Uterus (tissue), 4 donors: ENCODE measurements at places on chromosomes 7 and 10. TPM values are rescaled to one million over a fixed set of nuclear protein-coding genes. Genes with fewer than 3 reads are reported as not detected.

- DNase-seq: peak; percentile 84
- no peaks in the 10 kb centered on the region for H3K36me3 ChIP-seq
- peaks cover 5% of the 10 kb centered on the region for H3K4me1 ChIP-seq
- no peak overlapping the region for H3K4me3 ChIP-seq
- no peak overlapping the region for H3K27ac ChIP-seq
- H3K27me3 ChIP-seq: no peaks in the 10 kb centered on the region
Observed at GRCh38 chr10:119445311-119445934, 97.1 kb downstream of the RGS10 start.

DNA sequence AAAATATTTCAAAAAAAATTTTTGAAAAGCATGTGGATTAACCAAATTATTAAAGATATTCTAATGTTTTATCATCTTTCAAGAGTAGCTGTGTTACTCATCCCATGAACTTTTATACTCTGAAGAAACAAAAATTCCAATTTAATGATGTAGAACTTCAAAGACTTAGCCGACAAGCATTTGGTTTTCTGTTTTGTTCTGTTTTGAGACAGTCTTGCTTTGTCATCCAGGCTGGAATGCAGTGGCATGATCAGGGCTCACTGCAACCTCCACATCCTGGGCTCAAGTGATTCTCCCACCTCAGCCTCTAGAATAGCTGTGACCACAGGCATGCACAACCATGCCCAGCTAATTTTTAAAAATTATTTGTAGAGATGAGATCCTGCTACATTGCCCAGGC is 17.8 kb upstream of the LCOR start:
- no peaks in the 10 kb centered on the region for H3K36me3 ChIP-seq
- no peak overlapping the region for H3K4me3 ChIP-seq
- H3K4me1 ChIP-seq: no peaks in the 10 kb centered on the region
- no peak for DNase-seq
- no peaks in the 10 kb centered on the region for H3K27me3 ChIP-seq

GRCh38 chr7:158256091-158256816 is 331.4 kb downstream of the PTPRN2 start:
- H3K4me1 ChIP-seq: no peaks in the 10 kb centered on the region
- no peak for DNase-seq
- no peak overlapping the region for H3K27ac ChIP-seq
- no peaks in the 10 kb centered on the region for H3K36me3 ChIP-seq
- H3K4me3 ChIP-seq: no peak overlapping the region

DNA sequence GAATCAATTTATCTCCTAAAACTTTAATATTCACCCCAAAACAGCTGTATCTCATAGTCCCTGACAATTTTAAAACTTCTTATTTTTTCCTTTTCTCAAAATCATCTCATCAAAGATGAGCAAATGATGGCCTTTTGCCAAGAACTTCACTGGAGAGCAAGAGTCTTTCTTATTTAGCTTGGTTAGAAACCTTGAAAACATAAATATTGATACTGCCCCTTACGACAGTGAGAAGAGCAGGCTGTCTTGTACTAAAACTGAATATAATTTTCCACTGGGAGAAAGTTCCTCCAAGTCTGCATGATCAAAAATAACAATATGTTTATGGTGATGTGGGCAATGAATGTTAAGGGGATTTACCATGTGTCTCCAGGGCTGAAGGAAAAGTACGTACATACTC is 109.0 kb downstream of the COL28A1 start:
- DNase-seq: no peak
- no peak overlapping the region for H3K27ac ChIP-seq
- no peaks in the 10 kb centered on the region for H3K36me3 ChIP-seq
- no peaks in the 10 kb centered on the region for H3K4me1 ChIP-seq
- H3K4me3 ChIP-seq: no peak overlapping the region

DNA sequence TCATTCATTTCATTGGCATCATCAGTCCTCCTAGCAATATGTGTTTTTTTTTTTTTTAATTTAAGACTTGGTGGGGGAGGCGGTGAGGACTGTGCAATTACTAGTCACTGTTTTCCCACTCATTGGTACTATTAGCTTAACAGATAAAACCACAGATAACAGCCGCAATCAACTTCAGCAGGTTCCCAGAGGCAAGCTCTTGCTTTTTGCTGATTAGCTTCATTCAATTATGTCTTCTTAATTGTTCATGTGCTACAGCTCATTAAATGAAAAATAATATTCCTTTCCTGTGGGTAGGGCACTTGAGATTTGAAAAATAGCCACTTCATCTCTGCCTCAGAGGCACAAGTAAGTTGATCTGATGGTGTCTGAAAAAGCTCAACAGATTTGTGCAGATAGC is 215.5 kb downstream of the PCDH15 start:
- H3K27me3 ChIP-seq: no peaks in the 10 kb centered on the region
- no peak overlapping the region for H3K4me3 ChIP-seq
- H3K36me3 ChIP-seq: no peaks in the 10 kb centered on the region
- H3K4me1 ChIP-seq: no peaks in the 10 kb centered on the region
- H3K27ac ChIP-seq: no peak overlapping the region

DNA sequence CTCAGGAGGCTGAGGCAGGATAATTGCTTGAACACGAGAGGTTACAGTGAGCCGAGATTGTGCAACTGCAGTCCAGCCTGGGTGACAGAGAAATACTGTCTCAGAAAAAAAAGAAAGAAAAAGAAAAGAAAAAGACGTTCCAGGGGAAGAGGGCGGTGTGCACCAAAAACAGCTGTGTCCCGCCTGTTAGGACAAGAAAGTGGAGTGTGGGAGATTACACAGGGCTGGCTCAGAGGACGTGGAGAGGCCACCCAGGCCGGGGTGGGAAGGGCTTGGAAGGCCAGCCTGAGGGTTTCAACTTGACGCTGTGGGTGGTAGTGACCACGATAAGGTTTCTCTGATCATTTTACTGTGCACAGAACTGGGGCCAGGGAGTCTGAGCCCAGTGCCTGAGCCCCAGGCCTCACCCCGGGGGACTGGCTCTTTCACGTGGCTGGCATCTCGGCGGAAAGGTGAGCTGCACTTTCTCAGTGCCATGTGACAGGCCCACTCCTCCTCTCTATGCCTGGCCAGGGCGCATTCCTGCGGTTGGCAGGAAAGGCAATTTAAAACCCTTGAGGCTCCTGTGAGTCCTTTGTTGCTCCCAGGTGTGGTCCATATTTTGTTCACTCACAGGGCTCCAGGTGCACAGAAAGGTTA is 13.9 kb downstream of the RHBDD2 start:
- H3K27ac ChIP-seq: no peak overlapping the region
- H3K36me3 ChIP-seq: no peaks in the 10 kb centered on the region
- no peaks in the 10 kb centered on the region for H3K27me3 ChIP-seq
- peak; percentile 66 for DNase-seq
- no peak overlapping the region for H3K4me3 ChIP-seq
- H3K4me1 ChIP-seq: no peaks in the 10 kb centered on the region

- no peak overlapping the region for H3K27ac ChIP-seq
- H3K4me3 ChIP-seq: no peak overlapping the region
- no peak for DNase-seq
- no peaks in the 10 kb centered on the region for H3K27me3 ChIP-seq
- H3K36me3 ChIP-seq: no peaks in the 10 kb centered on the region
Observed at GRCh38 chr10:26802527-26802926, 58.2 kb downstream of the ABI1 start.

- DNase-seq: peak; percentile 69
- H3K27ac ChIP-seq: peak overlapping the region; percentile 83
- H3K27me3 ChIP-seq: no peaks in the 10 kb centered on the region
- H3K4me1 ChIP-seq: no peaks in the 10 kb centered on the region
Observed at GRCh38 chr10:45420453-45421192, 46.6 kb downstream of the ALOX5 start.

Gene CALHM3
- total RNA-seq: not detected

Gene IDI2
- total RNA-seq: not detected

Gene CLCN1
- total RNA-seq: not detected

Gene GPR158
- not detected for total RNA-seq

Gene C10orf67
- not detected for total RNA-seq

Gene AZGP1
- total RNA-seq: not detected
